Esophagus squamous epithelium (tissue), 5 donors: ENCODE measurements at places on chromosomes 16 and 17.

- no peak for DNase-seq
These were observed 2.8 kb upstream of the NXPH3 start for GRCh38 chr17:49572806-49573420.

DNA sequence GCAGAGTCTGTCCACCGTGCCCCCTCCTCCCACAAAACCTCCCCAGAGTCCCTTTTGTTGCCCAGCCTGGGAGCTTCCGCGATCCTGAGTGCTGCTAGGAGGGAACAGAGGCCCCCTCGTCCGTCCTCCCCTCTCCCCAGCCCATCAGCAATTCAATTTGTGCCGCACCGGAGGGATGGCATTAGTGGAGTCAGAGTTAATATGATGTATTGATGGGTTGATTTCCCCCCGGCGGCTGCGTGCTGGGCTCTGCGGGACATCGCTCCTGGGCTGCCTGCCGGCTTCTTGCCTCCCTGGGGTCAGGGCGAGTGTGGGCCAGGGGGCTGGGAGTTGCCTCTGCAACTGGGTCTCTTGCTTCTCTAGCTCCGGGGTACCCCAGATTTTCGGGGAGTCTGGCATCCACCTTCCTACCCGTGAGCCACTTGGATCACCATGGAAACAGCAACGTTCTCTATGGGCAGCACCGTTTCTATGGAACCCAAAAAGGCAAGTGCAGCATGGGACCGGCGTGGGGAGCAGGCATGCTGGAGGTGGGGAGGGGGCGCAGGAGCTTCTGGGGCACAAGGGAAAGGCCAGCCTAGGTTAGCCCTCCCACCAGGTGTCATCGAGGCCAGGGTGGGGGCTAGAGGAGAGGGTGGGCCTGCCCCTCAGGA is 42.9 kb downstream of the BAHCC1 start:
- no peak for DNase-seq

DNA sequence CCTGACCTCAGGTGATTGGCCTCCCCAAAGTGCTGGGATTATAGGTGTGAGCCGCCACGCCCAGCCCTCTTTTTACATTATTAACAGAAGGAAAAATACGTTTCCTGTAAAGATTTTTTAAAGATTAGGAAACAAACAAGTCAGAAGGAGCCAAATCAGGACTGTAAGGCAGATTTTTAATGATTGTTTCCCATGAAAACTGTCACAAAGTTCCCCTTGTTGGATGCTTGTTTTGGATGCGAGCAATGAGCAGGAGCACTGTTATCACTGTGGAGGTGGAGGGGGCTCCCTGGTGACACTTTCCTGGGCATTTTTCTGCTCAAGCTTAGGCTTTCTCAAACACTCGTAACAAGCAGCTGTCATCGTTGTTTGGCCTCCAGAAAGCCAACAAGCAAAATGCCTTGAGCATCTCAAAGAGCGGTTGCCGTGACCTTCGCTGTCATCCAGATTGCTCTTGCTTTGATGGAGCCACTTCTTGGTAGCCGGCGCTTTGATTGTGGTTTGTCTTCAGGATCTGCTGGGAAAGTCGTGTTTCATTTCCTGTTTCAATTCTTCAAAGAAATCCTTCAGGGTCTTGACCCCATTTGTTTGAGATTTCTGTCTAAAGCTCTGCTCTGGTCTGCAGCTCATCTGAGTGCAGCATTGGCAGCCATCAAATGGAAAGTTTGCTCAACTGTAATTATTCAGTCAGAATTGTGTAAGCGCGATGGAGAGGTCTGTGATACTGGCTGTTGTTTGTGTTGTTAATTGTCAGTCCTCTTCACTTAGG is 128.7 kb downstream of the RPTOR start:
- DNase-seq: no peak

DNA sequence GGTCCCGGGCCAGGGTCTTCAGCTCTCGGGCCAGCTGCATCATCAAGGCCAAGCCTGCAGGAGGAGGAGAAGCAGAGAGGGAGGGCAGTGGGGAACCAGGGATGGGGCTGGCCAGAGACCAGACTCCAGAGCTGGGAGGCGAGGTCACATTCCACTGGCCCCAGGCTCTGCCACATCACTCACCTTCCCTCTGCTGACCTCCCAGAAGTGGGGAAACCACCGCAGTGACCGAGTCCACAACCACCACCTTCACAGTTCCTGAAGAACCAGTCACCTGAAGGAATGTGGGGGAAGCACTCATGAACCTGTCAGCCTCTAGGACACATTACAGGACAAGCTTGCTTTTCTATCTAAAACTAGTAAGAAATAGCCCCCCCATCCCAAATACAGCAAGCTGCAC is 16.4 kb downstream of the RAD51D start:
- no peak for DNase-seq

GRCh38 chr17:77474292-77474988 is 333.7 kb downstream of the SEC14L1 start:
- no peak for DNase-seq

- DNase-seq: no peak
These were observed 122.6 kb downstream of the SOCS1 start for GRCh38 chr16:11133344-11133943.
